Stromal cell of bone marrow (primary cell): ENCODE measurements at places on chromosomes 13 and 19.
A peak's percentile ranks its signal among the peaks of the same experiment; 100 is the strongest.

DNA sequence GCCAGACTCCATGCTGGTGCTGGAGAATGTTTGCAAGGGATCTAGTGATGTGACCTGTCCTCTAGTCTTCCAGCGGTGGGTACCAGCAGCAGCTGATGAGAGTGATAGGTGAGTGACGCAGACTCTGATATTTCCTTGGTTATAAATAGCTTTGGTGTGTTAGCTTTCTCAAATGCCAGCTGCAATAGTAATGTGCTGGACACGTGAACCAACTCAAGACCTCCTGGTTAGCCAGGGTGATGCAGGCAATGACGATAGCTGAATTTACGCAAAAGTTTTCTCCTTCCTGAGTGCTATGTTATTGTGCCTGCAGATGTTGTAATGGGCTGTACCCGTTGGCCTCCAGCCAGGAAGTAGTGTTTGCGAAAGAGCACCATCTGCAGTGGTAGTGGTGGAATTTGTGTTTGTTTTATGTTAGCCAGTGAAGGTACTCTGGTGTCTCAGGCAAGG, 129.5 kb downstream of the CYSLTR2 start:
- DNase-seq: peak; percentile 78

DNA sequence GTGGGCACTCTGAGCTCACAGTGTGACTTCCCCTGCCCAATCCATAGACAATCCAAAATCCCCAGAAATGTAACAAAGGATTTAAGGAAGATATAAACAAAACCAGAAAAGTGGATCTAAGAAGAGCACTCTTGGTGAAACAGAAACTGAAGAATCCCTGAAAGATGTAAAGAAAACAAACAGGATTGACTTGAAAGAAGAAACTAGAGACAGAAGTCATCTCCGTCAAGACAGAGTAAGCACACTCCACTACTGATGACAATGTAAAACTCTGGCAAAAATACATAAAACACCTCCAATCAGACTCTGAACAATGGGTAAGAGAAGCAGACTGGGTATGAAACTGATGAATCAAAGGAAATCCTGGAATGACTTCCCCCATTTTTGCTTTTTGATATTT, 13.5 kb downstream of the TUBGCP3 start:
- no peak for DNase-seq

DNA sequence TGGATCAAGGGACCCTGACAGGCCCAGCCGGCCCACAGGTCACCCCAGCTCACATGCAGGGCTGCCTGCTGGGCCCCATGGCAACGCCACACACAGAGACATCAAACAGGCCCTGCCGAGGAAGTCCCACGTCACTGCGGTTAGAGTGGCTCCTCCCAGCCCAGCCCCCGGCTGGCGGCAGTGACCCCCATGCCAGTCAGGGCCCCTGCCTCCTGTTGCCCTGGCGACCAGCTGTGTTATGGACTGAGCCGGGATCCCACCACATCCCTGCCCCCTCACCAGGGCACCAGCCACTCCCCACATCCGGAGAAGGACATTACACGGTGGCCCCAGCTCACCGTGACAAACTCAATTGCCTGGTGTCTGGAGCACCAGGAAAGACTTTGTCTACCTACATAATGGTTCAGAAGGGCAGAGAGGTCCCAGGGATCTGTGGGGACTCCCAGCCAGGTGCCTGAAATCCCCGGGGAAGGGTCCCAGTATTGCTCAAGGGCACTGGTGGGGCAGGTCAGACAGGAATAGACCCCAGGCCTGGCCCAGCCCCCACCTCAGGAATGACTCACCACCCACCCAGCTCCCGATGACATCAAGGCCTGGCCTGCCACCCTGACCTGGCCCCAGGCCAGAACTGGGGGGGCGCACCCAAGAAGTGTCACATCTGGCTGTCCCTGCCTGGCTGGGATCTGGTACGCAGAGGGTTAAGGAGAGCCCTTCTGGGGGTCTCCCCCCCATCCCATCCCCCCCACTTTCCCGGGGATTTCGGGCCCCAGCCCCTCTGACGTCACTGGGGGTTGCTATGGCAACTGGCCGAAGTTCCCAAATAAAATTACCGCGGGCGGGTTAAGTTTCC, 30.2 kb upstream of the NANOS3 start:
- DNase-seq: peak; percentile 81

- DNase-seq: no peak
Measured at GRCh38 chr13:61696676-61697075, 281.0 kb upstream of the PCDH20 start.

GRCh38 chr13:25910991-25911419, 140.8 kb downstream of the SHISA2 start:
- no peak for DNase-seq

GRCh38 chr13:25345576-25345975, 26.2 kb upstream of the ATP8A2 start:
- DNase-seq: no peak

DNA sequence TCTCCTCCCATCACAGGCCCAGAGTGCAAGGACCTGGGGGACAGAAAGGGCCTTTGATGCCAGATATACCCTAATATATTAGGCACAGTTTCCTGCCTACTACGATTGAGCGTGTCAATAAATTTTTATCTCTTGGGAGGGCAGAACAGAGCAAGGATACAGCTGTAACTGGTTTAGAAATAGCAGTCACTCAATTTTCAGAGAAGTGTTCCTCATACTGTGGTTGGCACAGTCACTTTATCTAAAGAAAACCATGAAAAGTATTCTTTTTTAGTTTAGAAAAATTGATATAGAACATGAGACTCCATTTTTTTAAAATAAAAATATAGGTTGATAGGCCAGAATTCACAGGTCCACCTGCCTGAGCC, 460 bp upstream of the ZNF155 start:
- DNase-seq: no peak

DNA sequence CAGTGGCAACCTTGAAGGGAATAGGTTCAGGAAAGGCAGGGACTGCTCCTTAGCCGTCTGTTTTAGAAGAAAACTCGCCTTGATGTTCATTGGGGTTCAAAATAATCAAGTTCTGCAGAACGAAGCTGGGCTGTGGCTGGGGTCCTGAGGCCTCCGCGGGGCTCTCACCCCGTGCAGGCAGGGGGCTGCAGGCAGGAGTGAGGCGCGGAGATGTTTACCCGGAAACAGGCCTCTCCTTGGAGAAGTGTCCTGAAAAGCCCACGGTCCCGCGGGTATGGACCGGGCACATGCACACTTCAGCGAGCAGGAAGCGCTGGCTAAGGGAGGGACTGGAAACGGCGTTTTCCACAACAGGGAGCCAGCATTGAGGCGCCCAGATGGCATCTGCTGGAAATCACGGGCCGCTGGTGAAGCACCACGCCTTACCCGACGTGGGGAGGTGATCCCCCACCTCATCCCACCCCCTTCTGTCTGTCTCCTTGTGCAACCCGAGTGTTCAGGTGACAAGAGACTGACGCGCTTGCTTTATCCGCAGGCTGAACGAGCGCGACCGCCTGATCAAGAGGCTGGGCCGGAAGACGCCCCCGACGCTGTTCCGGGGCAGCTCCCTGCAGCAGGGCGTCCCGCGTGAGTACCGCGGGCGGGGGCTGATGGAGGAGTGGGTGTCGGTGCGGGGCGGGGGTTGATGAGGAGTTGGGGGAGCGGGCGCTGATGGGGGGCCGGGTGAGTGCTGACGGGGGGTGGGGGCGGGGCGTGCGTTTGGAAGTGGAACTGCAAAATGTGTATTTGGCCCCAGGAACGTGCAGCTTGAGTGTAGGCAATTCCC, 39.6 kb downstream of the SHISA2 start:
- no peak for DNase-seq

DNA sequence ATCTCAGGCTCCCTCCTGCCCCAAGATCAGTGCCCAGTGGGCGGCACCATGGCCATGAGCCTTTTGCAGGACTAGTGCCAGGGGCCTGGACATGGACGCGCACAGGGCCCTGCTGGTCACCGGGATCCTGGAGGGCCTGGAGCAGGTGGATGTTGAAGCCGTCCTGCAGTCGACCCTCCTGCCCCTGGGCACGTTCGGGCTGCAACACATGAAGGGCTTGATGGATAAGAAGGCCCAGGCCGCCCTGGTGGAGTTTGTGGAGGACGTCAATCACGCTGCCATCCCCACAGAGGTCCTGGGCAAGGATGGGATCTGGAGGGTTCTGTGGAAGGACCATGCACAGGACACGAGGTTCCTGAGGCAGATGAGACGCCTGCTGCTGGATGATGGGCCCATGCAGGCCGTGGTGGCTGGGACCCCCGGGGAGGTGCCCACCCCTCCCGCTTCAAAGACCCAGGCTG, 38.0 kb upstream of the PNMA8B start:
- DNase-seq: no peak

DNA sequence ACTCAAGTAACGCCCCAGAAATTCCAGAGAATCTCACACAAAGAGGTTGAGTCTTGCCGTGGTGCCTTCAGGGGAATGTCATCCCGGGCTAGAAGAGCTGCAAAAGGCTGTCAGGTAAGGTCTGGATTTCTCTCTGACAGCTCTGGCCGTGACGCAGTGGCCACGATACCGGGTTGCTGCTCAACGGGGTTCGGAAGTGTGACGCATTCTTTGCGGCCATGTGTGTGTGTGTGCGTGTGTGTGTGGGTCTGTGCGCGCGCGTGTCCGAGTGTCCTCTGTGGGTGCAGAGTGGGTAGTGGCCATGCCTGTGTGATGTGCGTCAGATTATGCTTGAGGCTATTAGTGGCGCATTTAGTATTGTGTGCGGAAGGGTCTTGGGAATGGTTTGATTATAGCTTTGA, 306 bp downstream of the ZNF540 start:
- DNase-seq: peak; percentile 41

GRCh38 chr13:77806518-77806917, 109.0 kb downstream of the SLAIN1 start:
- DNase-seq: no peak

GRCh38 chr13:19067767-19068166, 113.9 kb downstream of the TUBA3C start:
- no peak for DNase-seq

DNA sequence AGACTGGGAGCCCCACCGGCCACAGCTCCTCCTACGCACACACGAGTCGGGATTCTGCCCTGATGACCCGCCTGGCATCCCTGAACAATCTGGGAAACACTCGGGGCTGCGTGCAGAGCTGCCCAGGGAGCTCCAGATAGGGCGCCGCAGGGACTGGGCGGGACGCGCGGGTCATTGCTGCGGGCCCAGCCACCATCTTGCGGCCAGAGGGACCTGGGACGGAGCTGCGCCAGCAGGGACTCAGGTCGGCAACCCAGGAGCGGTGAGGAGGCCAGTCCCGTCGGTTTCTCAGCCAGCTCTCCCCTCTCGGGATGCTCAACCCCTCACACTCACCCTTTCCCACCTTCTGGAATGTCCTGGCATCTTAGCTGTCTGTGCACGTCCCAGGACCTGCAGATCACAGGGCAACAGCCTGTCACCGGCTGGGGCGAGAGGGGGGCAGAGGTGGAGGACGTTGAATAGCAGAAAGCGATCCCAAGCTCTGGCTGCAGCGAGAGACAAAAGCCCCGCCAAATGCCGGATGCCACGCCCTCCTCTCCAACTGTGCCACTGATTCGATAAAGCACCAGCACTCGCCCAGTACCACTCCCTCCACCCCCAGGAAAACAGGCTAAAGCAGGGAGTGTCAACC, 20.4 kb upstream of the ZNF91 start:
- no peak for DNase-seq

GRCh38 chr13:70253834-70254233, 145.6 kb upstream of the KLHL1 start:
- DNase-seq: no peak

DNA sequence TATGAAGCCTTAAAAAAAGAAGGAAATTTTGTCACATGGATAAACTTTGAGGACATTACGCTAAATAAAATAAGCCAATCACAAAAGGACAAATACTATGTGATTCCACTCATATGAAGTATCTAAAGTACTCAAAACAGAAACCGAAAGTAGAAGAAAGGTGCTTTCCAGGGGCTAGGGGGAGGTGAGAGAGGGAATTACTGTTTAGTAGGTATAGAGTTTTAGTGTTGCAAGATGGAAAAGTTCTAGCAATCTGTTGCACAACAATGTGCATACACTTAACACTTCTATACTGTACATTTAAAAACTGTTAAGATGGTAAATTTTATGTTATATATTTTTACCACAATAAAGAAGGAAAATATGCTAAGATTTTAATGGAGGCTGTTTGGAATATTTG, 83.0 kb downstream of the POLR1D start:
- no peak for DNase-seq

DNA sequence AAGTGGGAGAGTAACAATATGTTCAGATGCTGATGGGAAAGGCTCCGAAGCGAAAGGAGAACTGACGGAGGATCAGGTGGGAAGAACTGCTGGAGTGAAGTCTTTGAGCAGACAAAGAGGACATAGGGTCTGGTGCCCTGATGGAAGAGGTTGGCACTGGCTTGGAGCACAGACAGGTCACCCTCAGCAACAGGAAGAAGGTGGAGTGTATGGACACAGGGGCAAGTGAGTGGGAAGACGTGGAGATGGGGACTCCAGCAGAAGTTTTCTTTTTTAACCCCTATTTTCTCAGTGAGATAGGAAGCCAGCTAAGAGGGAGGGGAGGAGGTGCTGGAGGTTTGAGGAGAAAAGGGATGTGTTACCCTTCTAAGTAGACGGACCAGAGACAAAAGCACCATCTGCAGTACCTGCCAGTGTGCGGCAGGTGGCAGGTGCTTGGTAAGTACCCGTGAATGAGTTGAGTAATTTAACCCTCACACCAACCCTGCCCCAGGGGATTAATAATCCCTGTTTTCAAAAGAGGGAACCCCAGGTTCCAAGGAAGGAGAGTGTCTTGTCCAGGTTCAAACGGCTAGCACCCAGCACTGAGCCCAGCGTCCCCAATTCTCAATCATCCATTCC, 11.2 kb downstream of the HAS1 start:
- DNase-seq: no peak

GRCh38 chr19:51587264-51588191, 16.4 kb downstream of the ZNF175 start:
- DNase-seq: no peak

DNA sequence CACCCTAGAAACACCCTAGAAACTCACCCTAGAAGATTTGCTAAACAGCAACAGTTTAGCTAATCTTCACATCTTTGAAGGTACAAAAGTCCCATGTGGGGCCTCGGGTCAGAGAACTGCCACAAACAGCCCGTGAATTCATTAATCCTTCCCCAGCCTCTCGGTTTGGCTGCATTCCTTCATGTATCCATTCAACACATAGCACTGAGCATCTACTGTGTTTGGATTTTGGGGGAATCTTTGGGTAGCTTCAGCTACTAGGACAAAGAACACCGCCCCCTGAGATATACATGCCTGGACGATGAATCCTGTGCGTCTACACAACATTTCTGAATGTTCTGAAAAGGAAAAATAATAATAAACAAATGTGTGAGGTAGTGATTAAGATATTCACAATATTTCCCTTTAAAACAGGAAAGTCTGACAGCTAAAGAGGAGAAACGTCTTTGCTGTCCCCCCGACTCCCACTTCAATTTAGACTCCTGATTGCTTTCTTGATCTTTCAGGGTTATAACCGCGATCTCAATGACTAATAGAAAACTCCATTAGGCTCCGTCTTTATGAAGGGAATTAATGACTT, 63.5 kb downstream of the ALOX5AP start:
- no peak for DNase-seq
